ENCODE measurements at places on chromosomes 7 and 10.
A peak's percentile ranks its signal among the peaks of the same experiment; 100 is the strongest.

DNA sequence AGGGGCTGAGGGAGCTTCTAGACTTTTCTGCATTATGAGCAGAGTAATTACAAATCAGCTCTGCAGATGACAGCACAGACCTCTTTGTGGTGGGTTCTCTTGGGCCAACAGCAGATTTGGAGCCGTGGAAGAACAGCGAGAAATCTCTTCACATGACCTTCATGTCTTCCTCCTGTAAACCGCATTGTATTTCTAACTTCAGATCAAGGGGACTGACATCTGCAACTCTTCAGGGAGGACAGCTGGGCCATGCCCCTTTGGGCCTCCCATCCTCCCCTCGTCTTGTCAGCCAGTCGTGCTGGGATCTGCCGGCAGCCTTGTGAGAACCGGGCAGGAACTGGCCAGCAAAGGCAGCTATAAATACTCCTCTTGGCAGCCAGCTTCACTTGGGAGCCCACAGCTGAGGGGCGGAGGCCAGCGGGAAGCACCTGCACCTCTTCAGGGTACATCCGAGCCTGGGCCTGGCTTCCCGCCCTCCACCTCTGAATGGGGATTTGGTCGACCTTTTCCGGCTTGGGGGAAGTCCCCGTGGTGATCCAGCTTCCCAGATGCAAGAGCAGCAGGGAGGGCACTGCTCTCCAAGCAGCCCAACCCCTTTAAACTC lies 54.7 kb downstream of the STEAP1B start:
- DNase-seq: peak; percentile 98

- no peak for DNase-seq
Measured at GRCh38 chr10:77975086-77975666, 48.6 kb upstream of the DLG5 start.

GRCh38 chr10:47261121-47261520 lies 38.9 kb upstream of the GDF10 start:
- DNase-seq: no peak

DNA sequence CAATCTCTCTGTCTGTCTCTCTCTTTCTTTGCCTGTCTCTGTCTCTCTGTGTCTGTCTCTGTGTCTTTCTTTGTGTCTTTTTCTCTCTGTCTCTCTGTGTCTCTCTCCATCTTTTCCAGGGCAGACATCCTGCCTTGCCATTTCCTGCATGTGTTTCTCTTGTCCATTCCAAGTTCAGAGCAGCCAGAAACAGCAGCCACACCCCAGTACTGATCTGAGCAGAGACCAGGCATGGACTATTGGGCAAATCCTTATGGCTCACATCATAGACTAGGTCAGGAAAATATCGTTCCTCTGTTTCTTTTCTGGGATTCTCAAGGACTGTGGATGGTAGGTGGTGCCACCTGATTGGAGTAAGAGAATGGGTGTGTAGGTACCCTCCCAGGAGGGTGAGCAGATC lies 95.8 kb downstream of the RAMP3 start:
- no peak for DNase-seq

- no peak for DNase-seq
Measured at GRCh38 chr7:26013551-26014083, 138.4 kb upstream of the NFE2L3 start.

DNA sequence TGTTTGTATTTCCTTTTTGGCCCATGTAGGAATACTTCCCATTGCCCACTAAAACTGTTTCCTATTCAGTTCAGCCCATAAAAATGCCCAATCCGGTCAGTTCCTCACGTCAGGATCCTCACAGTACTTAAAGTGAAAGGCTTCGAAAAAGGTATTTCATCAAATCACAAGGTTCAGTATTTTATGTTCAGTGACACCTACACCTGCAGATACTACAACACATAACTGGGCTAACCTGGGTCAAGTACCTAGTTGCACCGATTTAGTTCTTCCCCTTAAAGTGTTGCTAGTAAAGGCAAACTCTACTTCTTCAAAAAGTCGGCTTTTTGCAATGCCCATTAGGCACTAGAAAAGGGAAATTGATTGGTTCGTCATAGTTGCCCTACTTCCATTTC lies 1.1 kb downstream of the SNX13 start:
- no peak for DNase-seq

- peak; percentile 65 for DNase-seq
Measured at GRCh38 chr10:91635401-91636400, 2.8 kb upstream of the PPP1R3C start.
